Ureter (tissue), 1 donor: ENCODE measurements at places on chromosomes 1 and 21. TPM values are rescaled to one million over a fixed set of nuclear protein-coding genes. Genes with fewer than 3 reads are reported as not detected.

The SPRR2G gene
- not detected for total RNA-seq

The SPRR2E gene
- not detected for total RNA-seq

The SYT6 gene
- 0.47 TPM for total RNA-seq

The SIPA1L2 gene
- total RNA-seq, result 35.6 TPM

The PTPN14 gene
- 88.5 TPM for total RNA-seq

The NIBAN1 gene
- 41.1 TPM for total RNA-seq

The TPTE gene
- not detected for total RNA-seq

The AIRE gene
- not detected for total RNA-seq

The MPZ gene
- 3.1 TPM for total RNA-seq

The SESN2 gene
- 20.4 TPM for total RNA-seq

The TRIM46 gene
- 1.6 TPM for total RNA-seq

The FBXO2 gene
- total RNA-seq, result 3.5 TPM

The CD5L gene
- not detected for total RNA-seq

The CADM3 gene
- total RNA-seq, result 4.2 TPM

The SMPDL3B gene
- 0.83 TPM for total RNA-seq

The AMY1A gene
- not detected for total RNA-seq

The SLC50A1 gene
- total RNA-seq, result 63.4 TPM

The GIPC2 gene
- total RNA-seq, result 3.1 TPM

The OLFML2B gene
- 3.4 TPM for total RNA-seq

The RIPK4 gene
- 34.3 TPM for total RNA-seq

The ILDR2 gene
- 14.2 TPM for total RNA-seq

The CRYAA gene
- total RNA-seq, result not detected

The NGF gene
- total RNA-seq, result 3.6 TPM

The IGSF9 gene
- total RNA-seq, result 13.8 TPM

The FCAMR gene
- not detected for total RNA-seq

The RCAN1 gene
- 22.8 TPM for total RNA-seq

The ESPN gene
- 6.2 TPM for total RNA-seq

The RAVER2 gene
- 11.5 TPM for total RNA-seq

The JAM2 gene
- total RNA-seq, result 17.4 TPM

The SON gene
- 390 TPM for total RNA-seq

The KCNQ4 gene
- total RNA-seq, result 3.7 TPM

The PTGER3 gene
- total RNA-seq, result 6.0 TPM

The CHTOP gene
- total RNA-seq, result 91.7 TPM

The BSND gene
- total RNA-seq, result not detected

The OR2T2 gene
- not detected for total RNA-seq

The TMEM200B gene
- 16.4 TPM for total RNA-seq

The FALEC gene
- not detected for total RNA-seq

The CELA2A gene
- total RNA-seq, result 0.44 TPM

The C1orf116 gene
- 45.7 TPM for total RNA-seq

The GRHL3 gene
- total RNA-seq, result 140 TPM

The NTRK1 gene
- 1.7 TPM for total RNA-seq

The FAAP20 gene
- 52.3 TPM for total RNA-seq

The TRIM67 gene
- total RNA-seq, result not detected

The CFHR1 gene
- 2.3 TPM for total RNA-seq

The CTSK gene
- total RNA-seq, result 26.5 TPM
